ENCODE measurements at places on chromosomes 12 and 14.
A peak's percentile ranks its signal among the peaks of the same experiment; 100 is the strongest.

- DNase-seq: no peak
Measured at GRCh38 chr12:28807535-28807934, 341.5 kb upstream of the FAR2 start.

- DNase-seq: peak; percentile 47
Measured at GRCh38 chr14:54291491-54292191, 105.2 kb upstream of the CDKN3 start.

DNA sequence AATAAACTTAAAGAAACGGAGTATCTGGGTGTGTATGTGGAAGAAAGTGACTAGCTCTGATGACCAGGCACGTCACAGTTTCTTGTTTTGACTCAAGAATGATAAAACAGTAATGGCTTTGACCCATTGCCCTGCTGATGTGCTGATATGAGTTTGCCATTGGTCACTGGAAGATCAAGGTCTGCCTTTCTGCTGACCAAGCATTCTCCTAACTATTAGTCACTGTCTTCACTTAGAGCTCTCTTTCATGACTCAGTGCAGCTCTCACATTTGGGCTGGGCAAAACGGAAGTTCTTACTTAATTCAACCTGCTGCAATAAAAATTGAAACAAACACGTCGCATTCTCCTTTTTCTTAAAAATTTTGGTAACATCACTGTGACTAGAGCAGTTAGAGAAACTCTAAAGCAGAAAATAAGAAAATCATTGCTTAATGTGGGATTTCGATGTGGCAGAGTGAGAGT is 366.7 kb downstream of the BTG1 start:
- peak; percentile 92 for DNase-seq

DNA sequence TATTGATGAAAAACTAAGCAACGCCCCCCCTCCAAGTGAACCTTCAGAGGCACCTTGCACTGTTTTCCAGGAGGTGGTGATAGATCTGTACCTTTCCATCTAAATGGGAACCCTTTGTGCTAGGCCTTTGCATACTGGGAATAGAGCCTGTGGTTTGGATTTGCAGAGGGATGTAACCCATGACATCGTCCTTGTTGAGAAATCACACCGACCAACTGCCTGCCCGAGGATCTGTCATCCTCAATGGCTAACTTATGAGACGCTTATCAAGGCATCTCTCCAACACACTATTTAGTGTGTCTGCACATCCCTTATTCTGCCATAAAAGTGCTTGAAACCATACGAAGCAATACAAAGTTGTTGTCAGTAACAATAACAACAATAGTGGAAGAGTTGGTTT is 22.9 kb downstream of the NTN4 start:
- peak; percentile 48 for DNase-seq

- DNase-seq: no peak
Measured at GRCh38 chr14:69441948-69442347, 42.6 kb upstream of the PLEKHD1 start.

DNA sequence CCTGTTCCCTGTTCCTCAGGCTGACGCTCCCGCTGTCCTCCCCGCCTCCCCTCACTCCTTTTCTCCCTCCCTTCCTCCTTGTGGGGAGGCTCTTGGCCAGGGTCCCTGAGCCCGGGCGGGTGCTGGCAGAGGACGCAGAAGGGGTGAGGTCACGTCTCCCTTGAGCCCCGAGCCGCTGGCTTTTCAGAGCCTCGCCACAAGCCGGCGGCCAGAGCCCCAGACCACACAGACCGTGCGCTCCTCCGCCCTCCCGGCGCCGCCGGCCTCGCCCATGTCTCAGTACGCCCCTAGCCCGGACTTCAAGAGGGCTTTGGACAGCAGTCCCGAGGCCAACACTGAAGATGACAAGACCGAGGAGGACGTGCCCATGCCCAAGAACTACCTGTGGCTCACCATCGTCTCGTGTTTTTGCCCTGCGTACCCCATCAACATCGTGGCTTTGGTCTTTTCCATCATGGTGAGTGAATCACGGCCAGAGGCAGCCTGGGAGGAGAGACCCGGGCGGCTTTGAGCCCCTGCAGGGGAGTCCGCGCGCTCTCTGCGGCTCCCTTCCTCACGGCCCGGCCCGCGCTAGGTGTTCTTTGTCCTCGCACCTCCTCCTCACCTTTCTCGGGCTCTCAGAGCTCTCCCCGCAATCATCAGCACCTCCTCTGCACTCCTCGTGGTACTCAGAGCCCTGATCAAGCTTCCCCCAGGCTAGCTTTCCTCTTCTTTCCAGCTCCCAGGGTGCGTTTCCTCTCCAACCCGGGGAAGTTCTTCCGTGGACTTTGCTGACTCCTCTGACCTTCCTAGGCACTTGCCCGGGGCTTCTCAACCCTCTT is at the start of gene TMEM233:
TSS of gene TMEM233 (plus strand) at position 197 of the 821 bp plus-strand sequence. CDS start at position 272, 75 bp downstream.
- DNase-seq: no peak

DNA sequence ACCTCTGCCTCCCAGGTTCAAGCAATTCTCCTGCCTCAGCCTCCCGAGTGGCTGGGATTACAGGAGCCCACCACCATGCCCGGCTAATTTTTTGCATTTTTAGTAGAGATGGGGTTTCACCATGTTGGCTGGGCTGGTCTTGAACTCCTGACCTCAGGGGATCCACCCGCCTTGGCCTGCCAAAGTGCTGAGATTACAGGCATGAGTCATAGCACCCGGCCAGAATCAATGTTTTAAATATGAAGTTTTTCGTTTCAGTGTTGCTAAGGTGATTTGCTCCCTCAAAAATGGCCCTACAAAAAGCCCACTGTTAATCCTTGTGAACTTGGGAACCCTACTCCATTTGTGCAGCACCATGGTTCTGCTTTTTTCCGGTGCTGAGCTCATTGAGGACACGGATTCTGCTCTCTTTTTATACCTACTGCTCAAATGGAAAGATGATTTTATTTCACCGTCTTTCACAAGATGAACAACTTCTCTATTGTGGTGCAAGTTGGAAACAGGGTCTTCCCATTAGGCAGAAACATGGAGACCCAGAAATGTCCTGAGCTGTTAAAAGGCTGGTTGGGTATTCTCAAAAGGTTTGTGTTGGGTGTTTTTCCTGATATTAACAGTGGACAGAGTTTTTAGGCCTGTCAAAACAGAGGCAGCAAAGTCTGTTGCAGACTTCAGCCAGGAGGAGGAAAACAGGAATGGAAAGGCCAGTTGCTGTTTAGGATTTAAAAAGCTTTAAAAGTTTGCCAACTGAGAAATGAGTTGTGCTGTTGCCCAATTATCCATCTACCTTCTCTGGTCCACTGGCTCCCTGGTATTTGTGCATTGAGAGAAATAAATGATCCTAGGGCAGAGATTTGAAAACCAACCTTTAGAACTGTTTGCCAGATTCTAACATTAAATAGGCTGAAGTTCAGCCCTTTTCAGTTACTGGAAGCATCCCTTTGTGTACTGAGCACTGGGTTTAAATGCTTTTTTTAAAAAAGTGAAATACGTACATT is 85.8 kb downstream of the ATP23 start:
- DNase-seq: no peak

GRCh38 chr14:93654599-93654998 is 133.7 kb downstream of the PRIMA1 start:
- DNase-seq: no peak

GRCh38 chr12:111014547-111014946 is 94.2 kb upstream of the MYL2 start:
- no peak for DNase-seq

- DNase-seq: peak; percentile 71
Measured at GRCh38 chr12:48817873-48818830, at the start of gene CACNB3. Gene CACNB3 (plus strand): TSS chr12:48818496. CDS start chr12:48818930, 434 bp downstream.

DNA sequence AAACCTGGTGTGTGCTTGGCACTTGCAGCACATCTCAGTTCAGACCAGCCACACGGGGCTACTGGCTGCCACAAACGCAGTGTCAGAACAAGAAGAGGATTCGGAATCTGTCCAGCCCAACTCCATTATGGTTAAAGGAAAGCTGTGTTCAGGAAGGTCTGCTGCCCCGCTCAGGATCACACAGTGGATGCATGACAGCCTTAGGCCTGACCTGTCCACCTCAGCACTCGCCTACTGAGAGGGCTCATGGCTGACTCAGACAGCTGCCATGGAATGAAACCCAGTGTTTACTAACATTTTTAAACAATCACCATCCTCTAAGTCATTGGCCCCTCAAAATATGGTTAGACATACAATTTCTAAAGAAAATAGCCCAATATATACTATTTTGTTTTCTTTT is 5.6 kb upstream of the NIN start:
- peak; percentile 35 for DNase-seq

GRCh38 chr14:69808919-69809808 is 12.1 kb upstream of the SLC10A1 start:
- no peak for DNase-seq

- DNase-seq: peak; percentile 24
Measured at GRCh38 chr12:80925237-80925636, 12.5 kb downstream of the LIN7A start.

- no peak for DNase-seq
Measured at GRCh38 chr12:100875771-100876170, 81.2 kb downstream of the ANO4 start.

DNA sequence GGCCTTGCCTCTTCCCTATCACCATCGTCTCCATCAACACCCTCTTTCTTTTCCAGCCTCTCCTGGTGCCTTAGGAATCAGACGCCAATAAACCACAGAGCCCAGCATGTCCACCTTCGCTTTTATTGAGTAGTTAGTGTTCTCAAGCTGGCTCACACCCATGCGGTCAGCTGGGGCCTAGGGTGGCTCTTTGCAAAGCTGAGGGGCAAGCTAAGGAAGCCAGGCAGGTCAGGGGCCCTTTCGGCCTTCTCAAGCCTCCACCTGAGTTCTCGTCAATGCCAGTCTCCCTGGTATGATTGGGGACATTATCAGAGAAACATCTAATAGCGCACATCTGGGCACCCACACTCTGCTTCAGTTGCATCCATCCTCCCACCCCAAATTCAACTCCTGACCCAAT is 737 bp upstream of the TEX52 start:
- no peak for DNase-seq

- DNase-seq: no peak
Measured at GRCh38 chr12:119885549-119885948, 8.4 kb upstream of the CIT start.

DNA sequence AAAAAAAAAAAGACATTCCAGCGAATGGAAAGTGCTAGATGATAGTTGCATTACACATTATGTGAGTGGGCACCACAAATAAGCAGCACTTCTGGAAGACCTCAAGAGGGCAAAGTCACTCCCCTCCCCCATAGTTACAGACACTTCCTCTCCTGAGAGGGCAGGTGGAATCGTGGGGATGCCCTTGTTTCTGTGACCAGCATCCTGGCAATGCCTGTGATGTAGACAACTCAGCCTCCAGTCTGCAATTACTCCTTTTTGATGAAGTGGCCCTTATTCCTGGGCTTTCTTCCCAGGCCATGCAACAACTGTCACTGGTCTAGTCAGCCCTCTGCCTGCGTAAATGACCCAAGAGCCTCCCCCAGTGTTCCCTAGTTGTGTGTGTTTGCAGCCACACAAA is 104.8 kb downstream of the VRK1 start:
- no peak for DNase-seq

DNA sequence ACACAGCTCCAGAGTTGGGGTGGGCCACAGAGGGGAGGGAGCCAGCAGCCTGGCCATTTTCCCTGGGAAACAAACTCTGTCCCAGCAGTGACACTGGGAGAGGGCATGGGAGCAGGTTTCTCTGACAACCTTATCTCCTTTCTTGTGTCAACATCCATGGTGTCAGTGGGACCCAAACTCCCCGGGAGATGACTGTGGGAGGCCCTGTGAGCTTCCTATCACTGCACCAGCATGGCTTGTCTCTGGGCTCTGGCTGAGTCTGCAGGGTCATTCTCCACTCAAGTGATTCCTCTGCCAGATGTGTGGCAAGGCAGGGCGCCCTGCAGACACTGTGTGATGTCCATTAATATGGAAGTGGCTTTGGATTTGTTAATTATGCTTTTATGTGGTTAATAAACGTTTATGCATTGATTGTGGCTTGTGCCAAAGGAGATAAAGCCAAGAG is 10.1 kb downstream of the LRTM2 start:
- DNase-seq: no peak

DNA sequence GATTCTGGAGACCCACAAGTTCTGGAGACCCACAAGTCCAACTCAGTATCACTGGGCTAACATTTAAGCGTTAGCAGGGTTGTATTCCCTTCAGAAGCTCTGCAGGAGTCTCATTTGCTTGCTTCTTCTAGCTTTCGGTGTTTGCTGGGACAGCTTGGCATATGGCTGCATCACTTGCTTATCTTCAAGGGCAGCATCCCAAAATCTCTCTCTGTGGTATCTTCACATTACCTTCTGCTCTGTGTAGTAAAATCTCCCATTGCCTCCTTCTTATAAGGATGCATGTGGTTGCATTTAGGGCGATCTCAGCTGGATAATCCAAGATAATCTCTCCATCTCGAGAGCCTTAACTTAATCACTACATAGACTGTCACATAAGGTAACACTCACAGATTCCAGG is 7.3 kb upstream of the CNTN1 start:
- no peak for DNase-seq

DNA sequence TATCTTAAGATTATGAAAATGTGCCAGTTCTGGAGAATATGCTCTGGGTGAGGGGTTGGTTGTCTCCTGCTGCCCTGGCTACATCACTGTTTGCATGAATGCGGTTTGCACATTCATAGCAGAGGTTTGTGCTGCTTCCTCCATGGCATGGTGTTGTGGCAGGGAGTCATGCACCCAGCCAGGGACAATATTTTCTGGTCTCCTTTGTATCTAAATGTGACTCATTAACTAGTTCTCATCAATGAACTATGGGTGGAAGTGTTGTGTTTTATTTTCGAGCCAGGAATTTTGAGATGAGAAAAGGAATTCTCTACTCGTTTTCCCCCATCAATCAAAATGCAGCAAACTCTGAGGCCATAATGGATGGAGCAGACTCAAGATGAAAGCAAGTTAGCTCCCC is 527.3 kb downstream of the SNAPC1 start:
- peak; percentile 35 for DNase-seq

GRCh38 chr12:5442251-5443006 is 10.5 kb downstream of the NTF3 start:
- DNase-seq: peak; percentile 81
